Posterior cingulate gyrus (tissue), 11 donors: ENCODE measurements at places on chromosomes 1 and 21.

GRCh38 chr1:107153014-107153413 lies 12.2 kb downstream of the NTNG1 start:
- DNase-seq: no peak

DNA sequence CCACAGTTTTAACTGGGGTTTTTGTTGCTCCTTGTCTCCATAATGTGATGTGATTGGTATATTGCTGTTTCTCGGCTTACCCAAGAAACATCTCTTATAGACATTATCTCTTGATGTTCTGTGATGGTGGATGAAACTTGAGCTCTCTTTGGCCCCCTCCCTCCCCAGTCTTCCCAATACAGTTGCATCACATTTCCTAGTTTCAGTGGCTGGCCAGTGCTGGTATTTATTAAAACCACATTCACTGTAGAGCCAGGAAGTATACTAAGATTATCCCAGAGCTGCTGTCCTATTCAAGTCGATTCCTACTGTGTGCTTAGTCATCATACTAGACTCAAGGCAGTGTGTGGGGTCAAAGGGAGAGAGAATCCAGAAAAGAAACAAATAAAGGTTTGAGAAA lies 244.4 kb downstream of the KAZN start:
- no peak for DNase-seq

DNA sequence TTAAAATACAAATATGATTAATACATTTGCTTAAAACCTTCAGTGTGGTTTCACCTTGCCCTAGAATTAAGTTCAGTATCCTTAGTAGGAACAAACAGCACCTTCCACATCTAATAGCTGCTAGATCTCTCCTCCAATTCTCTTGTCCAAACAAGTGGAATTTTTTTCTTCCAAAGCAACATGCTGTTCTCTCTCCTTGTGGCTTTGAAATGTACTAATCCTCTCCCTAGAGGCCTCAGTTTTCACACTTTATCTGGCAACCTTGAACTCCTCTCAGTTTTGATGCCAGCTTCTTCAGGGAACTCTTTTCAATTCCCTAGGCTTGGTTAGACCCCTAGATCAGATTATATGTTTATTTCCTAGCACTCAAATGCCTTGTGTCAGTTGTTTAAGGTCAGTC lies 87.0 kb downstream of the GLUL start:
- no peak for DNase-seq

DNA sequence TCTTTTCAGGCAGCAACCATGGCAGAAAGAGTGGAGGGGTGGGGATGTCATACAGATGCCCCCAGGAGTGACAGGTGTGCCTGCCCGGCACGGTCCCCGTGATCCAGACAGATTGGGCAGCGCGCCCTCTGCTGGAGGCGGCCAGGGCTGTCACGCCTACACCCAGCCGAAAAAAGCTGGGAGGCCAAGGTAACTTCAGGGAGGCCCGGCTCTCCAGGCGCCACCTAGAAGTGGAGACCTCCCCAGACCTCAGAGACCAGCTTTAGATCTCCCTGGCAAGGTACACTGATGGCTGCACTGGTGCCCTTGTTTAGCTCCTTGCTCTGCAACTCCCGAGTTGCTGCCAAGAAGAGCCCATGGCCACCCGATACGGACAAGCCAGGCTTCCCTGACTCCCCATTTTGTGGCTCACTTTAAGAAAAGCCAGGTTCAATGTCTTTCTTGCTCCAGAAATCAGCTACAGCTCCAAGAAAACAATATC lies 6.6 kb downstream of the GOLT1A start:
- peak; percentile 57 for DNase-seq
